PC-9 (cell line): ENCODE measurements at places on chromosomes 5 and 9. TPM values are rescaled to one million over a fixed set of nuclear protein-coding genes. Genes with fewer than 3 reads are reported as not detected.

- DNase-seq: no peak
Observed at GRCh38 chr9:71756753-71757152, 11.6 kb downstream of the CEMIP2 start.

The TAF1L gene
- 0.07 TPM in 1 of 2 replicates, not detected in the other for total RNA-seq

- no peak for DNase-seq
Observed at GRCh38 chr5:164741376-164741775, 1236.0 kb downstream of the MAT2B start.

The BTNL8 gene
- not detected in 2 replicates for total RNA-seq

The DMRTA1 gene
- total RNA-seq: 0.70 and 1.1 TPM in 2 replicates

- no peak for DNase-seq
Observed at GRCh38 chr5:17434982-17435381, 63.0 kb upstream of the TAF11L2 start.

GRCh38 chr5:140245341-140245740 is 57.6 kb downstream of the PFDN1 start:
- no peak for DNase-seq

DNA sequence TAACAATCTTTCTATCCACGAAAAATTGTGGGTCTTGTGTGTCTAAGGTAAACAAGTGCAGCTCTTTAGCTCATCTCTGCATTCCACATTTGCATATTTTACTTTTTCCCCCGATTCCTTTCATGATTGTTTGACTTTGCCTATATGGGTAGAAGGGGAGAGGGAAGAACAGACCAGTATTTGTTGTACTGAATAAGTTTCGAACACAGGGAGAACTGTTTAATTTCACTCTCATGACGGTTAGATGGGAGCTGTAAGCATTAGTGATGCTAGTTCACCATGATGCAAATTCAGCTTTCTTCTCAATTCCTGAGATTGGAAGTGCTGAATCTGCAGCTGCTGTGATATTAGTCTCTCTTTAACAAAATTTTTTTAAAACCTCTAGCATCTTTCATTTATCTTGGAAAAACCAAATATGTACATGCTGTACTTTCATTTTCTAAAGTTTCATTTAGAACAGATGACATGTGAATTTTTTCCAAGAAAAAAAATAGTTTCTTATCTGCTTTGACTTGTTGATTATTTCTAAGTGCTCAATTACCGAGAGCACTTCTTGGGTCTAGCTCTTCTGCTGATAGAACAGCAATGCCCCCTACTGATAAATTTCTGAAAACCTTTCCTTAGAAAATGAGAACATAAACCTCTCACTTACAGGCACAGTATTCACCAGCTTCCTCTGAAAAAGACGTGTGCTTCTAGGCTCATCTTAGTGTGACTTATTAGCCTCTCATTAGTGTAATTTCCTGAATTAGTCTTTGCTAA is 149.5 kb downstream of the BAAT start:
- DNase-seq: no peak

DNA sequence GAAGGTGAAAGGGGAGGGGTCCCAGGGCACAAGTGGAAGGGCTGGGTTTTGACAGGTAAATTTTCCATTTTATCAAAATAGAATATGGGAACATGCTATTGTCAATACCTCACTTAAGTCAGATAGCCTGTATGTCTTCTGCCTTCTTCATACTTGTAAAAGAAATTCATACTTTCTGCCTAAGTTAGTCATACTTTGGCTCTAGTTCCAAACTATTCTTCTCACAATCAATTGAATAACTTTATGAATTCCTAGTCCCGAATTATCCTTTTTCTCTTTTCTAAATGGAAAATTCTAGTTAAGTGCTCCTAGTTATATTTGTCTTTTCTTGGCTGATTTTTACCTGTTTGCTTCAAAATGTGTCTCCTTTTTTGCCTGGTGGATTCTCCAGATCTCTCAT is 271.4 kb downstream of the CSNK1G3 start:
- DNase-seq: no peak

GRCh38 chr9:135665795-135666189 is 2.7 kb downstream of the LCN9 start:
- no peak for DNase-seq

The FAXDC2 gene
- 0.70 and 0.73 TPM in 2 replicates for total RNA-seq

The GNG10 gene
- total RNA-seq: 70.8 and 76.9 TPM in 2 replicates

GRCh38 chr5:59367791-59368394 is 525.6 kb downstream of the PDE4D start:
- DNase-seq: no peak

- DNase-seq: no peak
Observed at GRCh38 chr9:36263683-36264082, 5.4 kb upstream of the GNE start.

The PHF24 gene
- not detected in 2 replicates for total RNA-seq

DNA sequence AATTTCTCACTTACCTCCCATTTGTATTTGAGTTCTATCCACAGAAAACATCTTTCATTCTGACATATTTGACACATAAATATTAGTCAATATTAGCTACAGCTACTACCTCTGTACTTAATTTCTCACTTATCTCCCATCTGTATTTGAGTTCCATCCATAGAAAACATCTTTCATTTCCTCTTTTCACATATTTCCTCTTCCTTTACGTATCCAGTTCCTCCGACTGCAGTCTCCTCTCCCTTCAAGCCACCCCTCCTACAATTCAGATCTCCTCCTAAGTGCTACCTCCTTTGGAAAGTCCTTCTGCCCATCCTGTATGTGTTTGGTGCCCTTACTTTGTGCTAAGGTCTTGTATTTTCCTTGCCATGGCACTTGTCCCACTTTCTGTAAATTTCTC is 1.6 kb downstream of the SREK1IP1 start:
- DNase-seq: no peak

DNA sequence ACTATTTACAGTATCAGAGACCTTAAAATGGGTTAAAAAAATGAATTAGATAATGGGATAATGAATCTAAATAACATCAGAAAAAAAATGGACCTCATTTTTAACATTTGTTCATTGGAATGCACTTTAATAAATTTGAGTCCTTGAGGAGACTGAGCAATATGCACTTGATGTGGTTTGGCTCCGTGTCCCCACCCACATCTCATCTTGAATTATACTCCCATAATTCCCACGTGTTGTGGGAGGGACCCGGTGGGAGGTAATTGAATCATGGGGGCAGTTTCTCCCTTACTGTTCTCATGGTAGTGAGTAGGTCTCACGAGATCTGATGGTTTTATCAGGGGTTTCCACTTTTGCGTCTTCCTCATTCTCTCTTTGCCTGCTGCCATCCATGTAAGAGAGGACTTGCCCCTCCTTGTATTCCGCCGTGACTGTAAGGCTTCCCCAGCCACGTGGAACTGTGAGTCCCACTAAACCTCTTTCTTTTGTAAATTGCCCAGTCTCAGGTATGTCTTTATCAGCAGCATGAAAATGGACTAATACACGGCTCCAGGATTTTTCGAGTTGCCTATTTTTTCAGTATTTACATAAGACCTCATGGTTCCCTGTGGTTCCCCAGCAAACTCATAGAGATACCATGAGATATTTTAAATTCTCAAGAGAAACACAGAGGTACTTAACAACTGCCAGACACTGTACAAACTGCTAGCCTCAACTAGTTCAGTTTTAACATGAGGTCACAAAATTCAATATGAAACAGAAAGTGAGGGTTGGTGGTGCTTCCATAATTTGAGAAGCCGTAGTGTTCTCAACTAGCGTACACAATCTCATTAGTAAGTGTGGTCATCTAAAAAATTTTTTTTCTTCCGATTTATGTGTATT is 128.3 kb downstream of the TLE1 start:
- DNase-seq: no peak

The PGM5 gene
- total RNA-seq: not detected in 2 replicates
